ENCODE measurements at places on chromosomes 12 and 14.

DNA sequence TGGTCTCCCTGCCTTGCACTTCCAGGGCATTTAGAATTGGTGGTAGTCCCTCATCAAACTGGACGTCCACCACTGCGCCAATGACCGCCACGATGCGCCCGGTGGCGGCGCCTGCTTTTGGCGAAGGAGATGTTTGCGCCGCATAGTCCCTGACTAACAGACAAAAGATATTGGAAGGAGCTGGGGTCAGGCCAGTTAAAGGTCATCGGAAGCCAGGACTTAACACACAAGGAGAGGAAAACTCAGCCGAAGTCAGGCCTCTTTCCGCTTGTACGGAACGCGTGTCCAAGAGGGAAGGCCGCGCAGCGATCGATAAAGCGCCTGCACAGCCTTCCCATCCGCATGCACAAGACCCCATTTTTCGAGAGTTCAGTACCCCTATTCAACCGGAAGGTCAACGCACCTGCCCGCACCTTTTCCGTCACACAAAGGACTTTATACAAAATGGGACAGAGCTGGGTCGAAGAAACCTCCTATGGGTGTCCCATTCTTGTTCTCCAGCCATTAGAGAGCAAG lies 525 bp downstream of the ATP5F1B start:
- DNase-seq: peak; percentile 49

GRCh38 chr12:125453751-125454150 lies 388.5 kb downstream of the AACS start:
- DNase-seq: peak; percentile 83

DNA sequence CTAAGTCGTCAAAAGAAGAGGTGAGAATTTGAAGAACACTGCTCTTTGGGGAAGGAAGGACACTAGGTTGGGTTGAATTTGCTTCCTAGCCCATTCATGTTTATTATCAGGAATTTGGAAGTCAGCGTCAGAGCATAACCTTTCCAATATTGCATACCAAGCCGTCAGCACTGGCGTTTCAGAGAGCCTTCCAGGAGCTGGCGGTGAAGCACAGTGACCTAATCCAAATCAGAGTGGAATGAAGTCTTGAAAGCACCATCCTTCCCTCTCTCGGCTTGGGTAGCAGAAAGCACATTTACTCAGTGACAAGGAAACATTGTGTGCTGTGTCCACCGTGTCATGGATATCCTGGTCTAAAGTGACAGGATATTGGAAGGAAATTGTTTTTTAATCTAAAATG lies 240.3 kb upstream of the PELI2 start:
- no peak for DNase-seq

- DNase-seq: no peak
These were observed 144.5 kb downstream of the TGFB3 start for GRCh38 chr14:75837151-75837787.

GRCh38 chr14:61476754-61477410 lies 155.5 kb downstream of the PRKCH start:
- no peak for DNase-seq

Measured in nucleus accumbens (tissue), 56 donors.